ENCODE measurements at places on chromosomes 4 and X.
A peak's percentile ranks its signal among the peaks of the same experiment; 100 is the strongest.

GRCh38 chr4:110589297-110589696 is 33.6 kb downstream of the PITX2 start:
- DNase-seq: no peak

- no peak for DNase-seq
Observed at GRCh38 chrX:148314876-148315275, 185.5 kb upstream of the AFF2 start.

- DNase-seq: no peak
Observed at GRCh38 chr4:101160792-101161592, 186.3 kb downstream of the PPP3CA start.

- DNase-seq: no peak
Observed at GRCh38 chr4:128524311-128524710, 236.7 kb upstream of the PGRMC2 start.

DNA sequence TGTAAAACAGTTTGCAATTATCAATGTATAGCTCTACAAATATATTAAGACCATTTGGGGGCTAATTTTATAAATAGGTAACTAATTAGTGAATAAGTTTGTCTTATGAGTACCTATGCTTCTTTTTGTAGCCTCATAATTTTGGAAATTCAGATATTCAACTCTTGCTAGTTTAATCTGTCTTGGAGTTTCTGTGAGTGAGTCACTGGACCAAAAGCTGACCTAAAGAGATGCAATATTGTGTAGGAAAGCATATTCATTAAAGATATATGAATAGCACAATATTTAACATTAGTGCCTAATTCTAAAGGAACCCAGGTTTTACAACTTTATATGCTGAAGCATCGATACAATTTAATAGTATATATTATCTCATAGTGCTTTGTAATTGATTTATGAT is 161.3 kb upstream of the PCDH18 start:
- DNase-seq: no peak

GRCh38 chrX:69139516-69139915 is 25.7 kb downstream of the PJA1 start:
- no peak for DNase-seq

- peak; percentile 34 for DNase-seq
Observed at GRCh38 chr4:77697860-77698590, 92.4 kb downstream of the CXCL13 start.

DNA sequence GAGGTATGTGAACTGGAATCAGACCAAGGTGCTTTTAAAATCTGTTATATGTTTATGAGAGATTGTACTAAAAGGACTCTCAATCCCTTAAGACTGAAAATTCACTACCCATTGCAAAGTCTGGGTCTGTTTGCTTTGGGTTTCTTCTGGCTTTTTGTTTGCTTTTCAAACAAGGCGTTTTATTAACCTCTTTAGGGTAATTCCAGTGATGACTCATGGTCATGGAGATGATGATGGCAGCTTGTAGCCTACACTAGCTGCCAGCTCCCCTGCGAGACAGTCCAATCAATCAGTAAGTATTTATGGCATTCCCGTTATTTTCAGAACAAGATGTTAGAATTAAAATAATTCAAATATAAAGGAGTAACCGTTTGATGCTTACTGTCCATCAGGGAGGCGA is 643.8 kb upstream of the FTHL17 start:
- DNase-seq: no peak

DNA sequence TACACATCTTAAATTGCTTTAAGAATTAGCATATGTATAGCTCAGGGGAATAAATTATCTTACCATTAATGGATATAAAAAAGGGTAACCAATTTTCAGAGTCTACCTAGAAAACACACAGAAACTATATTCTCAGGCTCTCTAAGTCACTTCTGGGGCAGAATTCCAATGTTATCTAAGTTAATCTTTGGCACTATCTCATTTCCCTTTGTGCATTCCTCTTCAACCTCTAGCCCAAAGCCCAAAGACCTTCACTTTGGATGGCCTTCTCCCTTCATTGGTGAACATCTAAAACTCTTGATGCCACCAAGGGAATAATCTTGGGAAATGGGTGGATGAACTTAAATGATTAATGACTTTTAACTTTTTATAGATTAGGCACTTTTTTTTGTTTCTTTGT is 108.3 kb downstream of the APBB2 start:
- no peak for DNase-seq

DNA sequence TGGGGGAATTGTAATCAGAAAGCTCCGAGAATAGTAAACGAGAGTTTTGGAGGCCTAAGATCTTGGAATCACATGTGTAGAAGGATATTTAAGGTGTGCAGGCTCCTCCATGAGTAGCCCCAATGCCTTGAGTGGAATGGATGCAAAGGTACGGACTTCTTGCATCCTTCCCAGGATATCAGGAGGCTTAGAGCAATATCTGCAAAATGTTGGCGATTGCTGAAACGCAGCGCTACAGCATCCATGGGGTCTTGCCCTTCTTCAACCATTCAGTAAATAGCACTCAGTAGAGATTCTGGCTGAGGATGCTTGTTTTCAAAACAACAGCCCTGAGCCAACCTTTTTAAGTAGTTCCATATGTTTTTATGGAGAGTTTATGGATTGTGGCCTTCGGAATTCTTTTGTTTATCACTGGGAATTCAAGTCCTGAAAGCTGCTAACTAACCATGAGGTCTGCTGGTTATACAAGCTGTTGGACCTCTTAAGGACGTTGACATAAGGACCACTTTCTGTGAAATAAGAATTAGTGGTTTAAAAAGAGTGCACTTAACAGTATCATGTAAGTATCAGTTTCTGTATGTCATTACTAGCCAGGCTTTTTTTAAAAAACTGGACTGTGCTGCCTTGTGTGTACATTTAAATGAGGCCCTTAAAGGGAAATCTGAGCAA is 228.8 kb upstream of the PGRMC2 start:
- no peak for DNase-seq

DNA sequence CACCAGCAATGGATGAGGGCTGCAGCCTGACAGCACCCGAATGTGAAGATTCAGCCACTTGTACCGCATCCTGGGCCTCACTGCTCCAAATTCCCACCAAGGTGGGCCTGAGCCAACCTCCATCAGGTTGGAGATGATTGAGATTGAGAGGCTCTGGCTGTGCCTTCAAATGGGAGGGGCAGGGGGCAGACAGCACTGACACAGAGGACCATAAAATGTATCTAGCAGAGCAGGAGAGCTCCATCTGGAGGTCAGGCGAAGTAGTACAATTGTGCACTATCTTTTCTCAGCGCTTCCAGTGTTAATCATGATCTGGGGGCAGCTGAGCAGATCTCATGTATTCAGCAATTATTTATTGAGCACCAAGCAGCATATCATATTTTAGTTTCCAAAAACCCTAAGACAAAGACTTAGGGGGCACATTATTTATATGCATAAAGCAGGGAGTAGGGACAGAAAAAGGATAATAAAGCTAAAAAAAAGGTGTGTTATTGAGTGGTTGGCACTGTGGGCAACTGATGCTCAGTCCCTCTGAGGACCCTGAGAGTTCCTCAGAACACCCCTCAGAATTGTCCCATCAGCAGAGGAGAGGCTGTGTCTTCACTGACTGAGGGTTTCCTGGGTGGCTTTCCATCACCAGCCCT is 31.6 kb upstream of the C1QTNF7 start:
- DNase-seq: no peak

DNA sequence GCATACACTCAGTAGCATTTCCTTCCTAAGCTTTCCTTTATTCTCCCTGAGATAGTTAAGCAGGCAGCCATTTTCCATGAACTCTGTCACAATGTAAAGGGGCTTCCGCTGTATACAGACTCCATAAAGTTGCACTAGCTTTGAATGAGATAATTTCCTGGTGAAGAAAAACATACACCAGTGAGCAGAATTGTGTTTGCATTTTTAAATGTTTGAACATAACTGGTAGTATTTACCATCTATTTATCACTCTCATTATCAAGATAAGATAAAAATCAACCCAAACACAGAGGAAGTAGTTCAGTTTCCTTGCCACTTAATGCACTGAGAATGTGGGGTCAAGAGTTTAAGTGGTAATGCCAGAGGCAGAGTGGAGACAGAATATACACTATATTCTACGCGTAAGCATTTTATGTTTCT is 54.1 kb downstream of the TXK start:
- peak; percentile 24 for DNase-seq

- DNase-seq: no peak
Observed at GRCh38 chr4:61752617-61753016, 552.5 kb downstream of the ADGRL3 start.

- no peak for DNase-seq
Observed at GRCh38 chr4:84384801-84385200, 114.3 kb downstream of the NKX6-1 start.

GRCh38 chr4:116501954-116502353 is 583.4 kb downstream of the TRAM1L1 start:
- no peak for DNase-seq

GRCh38 chr4:69092190-69092589 is 4.1 kb upstream of the UGT2B7 start:
- peak; percentile 43 for DNase-seq

GRCh38 chrX:133437356-133437755 is 22.1 kb upstream of the GPC4 start:
- DNase-seq: no peak

- no peak for DNase-seq
Observed at GRCh38 chr4:164396439-164396838, 357.5 kb upstream of the SMIM31 start.

DNA sequence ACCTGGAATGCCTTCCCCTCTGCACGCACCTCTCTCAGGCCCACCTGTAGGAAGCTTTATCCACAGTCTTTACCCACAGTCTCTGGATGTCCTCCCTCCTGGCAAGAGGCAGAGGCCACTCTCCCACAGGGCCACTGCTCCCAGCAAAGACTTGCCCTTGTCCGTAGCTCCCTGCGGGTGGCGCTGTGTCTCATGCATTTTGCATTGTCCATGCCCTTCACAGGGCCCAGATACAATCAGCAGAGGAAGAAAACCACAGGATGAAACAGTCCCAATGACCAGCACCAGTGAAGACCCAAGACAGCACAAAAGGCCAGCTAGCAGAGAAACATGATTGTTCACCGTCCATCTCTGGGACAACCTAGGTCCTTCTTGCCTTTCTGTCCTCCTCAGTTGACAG is 2.1 kb upstream of the NSG1 start:
- DNase-seq: no peak

DNA sequence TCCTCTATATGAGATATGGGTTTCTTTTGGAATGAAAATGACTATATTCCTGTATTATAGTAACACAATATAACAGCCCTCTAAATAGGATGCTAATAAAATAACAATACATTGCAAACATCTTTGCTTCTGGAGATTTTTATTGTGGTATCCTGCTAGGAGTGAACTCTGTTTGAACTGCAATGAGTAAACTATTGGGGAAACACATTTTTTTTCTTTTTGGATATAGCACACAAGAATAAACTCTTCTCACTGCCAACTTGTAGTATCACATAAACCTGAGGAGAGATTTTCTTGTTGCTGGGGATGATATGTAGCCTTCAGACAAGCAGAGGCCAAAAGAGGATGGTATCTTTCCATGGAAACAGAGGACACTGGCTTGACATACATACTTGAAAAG is 238.2 kb downstream of the C4orf33 start:
- DNase-seq: no peak

DNA sequence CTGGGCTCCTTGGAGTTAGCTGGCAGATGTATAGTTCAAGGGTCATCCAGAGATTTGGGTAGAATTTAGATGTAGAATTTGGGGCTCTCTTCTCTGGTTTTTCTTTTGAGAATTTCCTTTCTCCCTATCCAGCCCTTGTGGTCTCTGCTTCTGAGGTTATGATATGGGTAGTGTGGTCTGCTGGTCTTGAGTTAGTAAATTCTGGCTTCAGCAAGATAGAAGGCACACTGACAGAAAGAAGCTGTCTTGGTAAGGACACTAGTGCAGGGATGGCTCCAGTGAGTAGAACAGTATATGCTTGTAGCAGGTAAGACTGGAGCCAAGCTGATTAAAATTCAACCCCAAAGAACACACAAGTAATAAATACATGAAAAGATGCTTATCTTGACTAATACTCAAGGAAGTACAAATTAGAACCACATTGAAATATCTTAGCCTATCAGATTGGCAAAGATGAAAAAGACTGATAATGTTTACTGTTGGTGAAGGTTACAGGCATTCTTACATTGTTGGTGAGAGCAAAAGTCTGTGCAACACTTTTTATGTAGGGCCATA is 2.1 kb upstream of the IL9R start:
- DNase-seq: no peak

GRCh38 chr4:97752599-97752998 is 390.7 kb downstream of the STPG2 start:
- no peak for DNase-seq

DNA sequence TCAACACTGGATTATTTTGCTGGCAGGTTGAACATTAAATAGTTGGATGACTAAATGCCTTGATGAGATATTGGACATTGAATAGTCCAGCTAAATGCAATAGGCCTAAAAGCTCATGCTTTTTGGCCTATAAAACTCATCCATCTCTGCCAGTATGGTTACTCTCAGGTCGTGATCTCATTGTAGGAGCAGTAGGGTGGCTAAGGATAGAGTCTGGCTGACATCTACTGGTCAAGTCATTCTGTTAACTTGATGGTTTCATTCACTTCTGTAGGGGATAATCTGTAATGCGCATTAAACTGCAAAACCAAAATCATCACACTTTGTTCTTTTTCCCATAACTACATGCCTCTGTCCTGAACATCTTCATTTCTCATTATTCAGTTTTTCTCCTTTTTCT is 227.0 kb downstream of the DKK2 start:
- no peak for DNase-seq

DNA sequence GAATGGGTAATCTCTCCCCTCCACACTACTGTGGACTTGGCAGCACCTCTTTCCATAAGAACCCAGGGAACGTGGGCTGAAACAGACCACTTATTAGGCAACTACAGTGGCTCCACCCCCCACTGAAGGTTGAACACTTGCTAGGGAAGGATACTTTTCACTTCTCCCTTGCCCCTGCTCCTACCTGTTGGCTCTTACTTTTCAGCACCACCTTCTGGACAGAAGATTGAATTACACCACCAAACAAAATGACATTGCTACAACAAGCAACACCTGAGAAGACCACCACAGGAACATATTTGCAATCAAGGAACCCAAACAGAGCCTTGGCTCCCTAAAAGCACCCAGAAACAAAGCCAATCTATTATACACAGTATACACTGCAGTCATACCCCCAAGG is 132.1 kb upstream of the CXCL13 start:
- no peak for DNase-seq

- no peak for DNase-seq
Observed at GRCh38 chr4:188046657-188047056, 51.1 kb downstream of the ZFP42 start.

- peak; percentile 42 for DNase-seq
Observed at GRCh38 chrX:14936561-14936960, 63.3 kb downstream of the MOSPD2 start.

All from HS-5 (cell line).